ENCODE measurements at places on chromosomes 2 and 18.

DNA sequence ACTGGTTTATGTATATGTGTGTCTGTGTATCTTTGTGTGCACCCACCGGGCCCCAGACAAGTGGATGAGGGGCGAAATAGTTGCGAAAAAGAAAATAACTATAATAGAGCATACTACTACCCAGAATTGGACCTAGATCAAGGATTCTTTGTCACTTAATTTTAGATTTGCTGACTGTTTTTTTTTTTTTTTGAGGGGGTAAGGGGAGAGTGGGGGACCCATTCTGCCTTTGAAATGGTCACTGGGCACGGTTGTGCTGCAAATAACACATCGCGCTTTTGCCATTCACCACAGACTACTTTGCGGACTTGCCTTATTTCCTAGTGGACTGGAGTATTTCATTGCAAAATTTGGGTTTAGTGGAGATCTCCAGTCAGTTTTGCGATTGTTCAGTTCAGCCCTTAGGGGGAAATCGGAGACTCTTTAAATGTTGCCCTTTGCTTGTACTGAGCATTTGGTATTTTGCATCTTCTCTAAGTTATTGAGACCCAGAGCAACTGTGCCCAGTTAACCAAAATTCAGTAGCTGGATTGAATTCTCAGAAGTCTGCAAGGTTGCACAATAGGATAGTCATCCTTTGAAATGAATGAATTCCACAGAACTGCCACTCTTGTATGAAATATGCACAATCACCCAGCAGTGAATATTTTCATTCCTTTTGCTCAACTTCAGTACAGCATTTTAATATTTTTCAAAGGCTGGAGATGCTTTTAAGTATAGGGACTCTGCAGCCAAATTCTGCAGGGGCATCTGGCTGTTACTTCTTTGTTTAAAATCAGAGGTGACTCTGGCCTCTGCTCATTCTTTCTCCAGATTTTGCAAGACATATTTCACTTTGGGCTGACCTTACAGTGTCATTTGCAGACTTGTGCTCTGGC lies 2.9 kb downstream of the TRIB2 start:
- no peak for DNase-seq

- no peak for DNase-seq
Measured at GRCh38 chr2:33673937-33674336, 74.8 kb upstream of the FAM98A start.

DNA sequence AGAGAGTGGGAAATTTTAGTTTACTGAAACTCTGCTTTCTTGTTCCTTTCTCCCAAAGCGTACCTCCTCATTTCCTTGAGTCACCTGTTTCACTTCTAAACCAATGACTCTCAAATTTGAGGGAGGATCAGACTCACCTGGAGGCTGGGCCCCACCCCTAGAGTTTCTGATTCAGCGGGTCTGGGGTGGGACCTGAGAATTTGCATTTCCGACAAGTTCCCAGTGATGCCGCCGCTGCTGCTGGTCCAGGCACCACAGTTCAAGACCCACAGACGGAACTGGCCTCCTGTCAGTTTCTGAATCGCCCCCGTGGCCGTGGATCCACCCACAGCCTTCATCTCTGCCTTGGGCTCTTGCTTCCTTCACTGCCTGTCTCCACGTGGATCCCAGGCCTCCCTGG lies 44.9 kb upstream of the PELI1 start:
- DNase-seq, result no peak

GRCh38 chr18:63083555-63083954 lies 236.0 kb downstream of the BCL2 start:
- no peak for DNase-seq

DNA sequence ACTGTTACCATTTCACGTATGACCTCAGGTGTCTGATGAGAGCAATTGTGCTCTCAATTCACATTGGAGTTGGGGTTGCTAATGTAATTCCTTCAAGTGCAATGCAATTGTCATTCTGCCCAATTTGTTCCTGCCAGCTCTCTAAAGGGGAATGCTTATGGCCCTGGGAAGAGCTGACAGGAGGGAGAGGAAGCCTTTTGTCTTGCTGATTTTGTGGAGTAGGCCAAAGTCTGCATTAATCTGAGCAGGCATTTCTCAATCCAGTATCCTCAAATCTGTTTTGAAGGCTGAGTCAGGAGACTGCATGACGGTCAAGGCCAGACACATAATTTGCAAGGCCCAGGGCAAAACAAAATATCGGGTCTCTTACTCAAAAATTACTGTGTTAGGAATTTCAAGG lies 326.4 kb upstream of the SPHKAP start:
- no peak for DNase-seq

All from NCI-H1105 (cell line).